Kidney epithelial cell (primary cell): ENCODE measurements at places on chromosomes 5 and 9. TPM values are rescaled to one million over a fixed set of nuclear protein-coding genes. Genes with fewer than 3 reads are reported as not detected.

The SYK gene
- 12.3 and 15.0 TPM in 2 replicates for total RNA-seq

The TAF11L6 gene
- not detected in 2 replicates for total RNA-seq

The SPINK6 gene
- total RNA-seq, result not detected in 2 replicates

The TSSK1B gene
- total RNA-seq, result 0.38 TPM in 1 of 2 replicates, not detected in the other

The IL5 gene
- not detected in 2 replicates for total RNA-seq

The FOXI1 gene
- total RNA-seq, result not detected in 2 replicates

The RNF145 gene
- total RNA-seq, result 46.7 and 52.9 TPM in 2 replicates
